HAP-1 (cell line): ENCODE measurements at places on chromosomes 1 and 21.

DNA sequence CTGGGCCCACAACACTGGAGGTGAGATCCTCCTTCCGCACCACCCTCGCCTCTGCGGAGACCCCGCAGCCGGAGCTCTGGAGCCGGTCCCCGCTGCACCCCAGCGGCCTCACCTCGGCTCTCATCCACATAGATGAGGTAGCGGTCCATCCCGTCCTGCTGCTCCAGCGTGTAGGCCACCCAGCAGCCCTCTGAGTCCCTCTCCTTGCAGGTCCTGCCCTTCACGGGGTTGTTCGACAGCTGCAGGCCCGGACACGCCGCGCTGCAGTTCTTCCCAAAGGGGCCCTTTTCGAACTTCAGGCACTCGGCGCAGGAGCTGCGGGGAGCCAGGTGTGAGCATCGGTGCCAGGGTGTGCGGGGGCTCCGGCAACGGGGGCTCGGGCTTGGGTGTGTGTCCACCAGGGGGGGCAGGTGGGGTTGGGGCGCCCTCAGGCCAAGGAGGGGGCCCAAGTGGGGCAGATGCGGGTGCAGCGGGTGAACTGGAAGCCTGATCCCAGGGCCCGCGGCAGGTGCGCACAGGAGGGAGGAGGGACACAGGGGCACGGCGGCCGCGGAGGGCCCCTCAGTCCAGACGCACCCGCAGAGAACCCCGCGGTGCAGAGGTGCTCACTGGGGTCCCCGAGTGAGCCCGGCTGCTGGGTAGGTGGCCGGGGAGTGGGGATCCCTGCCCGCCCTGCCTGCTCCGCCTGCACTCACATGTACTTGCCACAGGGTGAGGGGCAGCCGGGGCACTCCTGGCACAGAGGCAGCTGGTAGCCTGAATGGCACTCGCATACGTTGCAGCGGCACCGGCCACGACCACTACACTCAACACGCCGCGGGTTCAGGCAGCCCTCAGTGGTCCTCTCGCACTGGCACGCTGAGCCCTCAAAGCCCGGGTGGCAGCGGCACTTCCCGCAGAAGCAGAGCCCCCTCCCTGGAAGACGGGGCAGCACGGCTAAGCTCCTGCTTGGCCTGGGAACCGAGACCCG, 15.4 kb upstream of the PTTG1IP start:
- DNase-seq = no peak

DNA sequence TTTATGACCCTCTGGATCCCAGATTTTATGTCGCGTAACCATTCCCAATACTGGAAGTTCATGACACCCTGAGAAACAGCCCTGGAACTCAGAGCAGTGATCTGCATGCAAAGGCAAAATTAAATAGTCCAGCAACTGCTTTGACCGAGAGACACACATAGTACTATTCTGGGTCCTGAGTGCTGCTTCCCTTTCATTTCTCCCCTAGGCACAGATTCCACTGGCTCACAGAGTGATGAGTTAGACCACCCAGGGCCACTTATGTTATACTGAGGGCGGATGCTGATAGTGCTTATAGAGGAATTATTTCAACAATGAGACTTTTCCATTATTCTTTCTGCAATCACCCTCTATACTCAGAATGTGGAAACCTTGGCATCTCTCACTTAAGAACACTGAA, 69.2 kb downstream of the NFIA start:
- DNase-seq = no peak

GRCh38 chr1:118298397-118298796, 113.4 kb upstream of the SPAG17 start:
- no peak for DNase-seq

GRCh38 chr1:199545780-199546179, 481.7 kb upstream of the NR5A2 start:
- DNase-seq = no peak

DNA sequence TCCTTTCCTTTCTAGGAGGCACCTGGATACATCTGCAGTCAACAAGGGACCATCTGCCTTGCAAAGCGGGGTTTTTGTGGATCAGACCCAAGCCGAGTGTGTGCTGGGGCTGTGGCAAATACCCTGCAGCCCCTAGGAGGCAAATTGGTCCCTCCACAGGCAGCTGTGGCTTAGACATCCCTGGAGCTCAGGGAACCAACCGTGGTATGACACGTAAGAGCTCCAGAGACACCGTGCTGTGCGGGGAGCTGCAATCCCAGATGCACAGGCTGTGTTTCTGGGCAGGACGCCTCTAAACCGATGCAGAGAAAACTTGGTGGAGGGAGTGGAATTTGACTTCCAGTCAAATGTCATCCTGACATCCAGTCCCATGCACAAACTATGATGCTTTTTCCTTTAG, 141.5 kb downstream of the KAZN start:
- no peak for DNase-seq

DNA sequence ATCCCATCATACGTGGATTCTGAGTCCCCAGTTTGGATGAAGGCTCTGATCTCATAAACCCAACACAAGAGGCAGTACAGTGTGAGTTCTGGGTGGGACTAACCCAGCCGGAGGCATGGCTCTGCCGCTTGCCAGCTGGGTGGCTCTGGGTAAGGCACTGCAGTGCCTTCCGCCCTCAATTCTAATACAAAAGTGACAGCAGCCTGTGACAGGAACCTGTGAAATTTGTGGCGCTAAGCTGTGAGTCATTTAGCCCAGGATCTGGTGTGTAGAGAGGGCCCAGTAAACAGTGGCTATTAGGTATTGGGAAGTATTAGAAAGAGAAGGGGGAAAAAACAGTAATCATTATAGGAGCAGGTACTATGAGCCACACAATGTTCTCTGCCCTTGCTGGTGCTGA, 23.3 kb downstream of the HSPG2 start:
- no peak for DNase-seq

GRCh38 chr1:225834417-225835329, 24.7 kb downstream of the EPHX1 start:
- DNase-seq = peak; percentile 21
